ENCODE measurements at places on chromosomes 11 and 22.
A peak's percentile ranks its signal among the peaks of the same experiment; 100 is the strongest.

- no peak for DNase-seq
Measured at GRCh38 chr22:27075891-27076290, 418.5 kb downstream of the MIAT start.

DNA sequence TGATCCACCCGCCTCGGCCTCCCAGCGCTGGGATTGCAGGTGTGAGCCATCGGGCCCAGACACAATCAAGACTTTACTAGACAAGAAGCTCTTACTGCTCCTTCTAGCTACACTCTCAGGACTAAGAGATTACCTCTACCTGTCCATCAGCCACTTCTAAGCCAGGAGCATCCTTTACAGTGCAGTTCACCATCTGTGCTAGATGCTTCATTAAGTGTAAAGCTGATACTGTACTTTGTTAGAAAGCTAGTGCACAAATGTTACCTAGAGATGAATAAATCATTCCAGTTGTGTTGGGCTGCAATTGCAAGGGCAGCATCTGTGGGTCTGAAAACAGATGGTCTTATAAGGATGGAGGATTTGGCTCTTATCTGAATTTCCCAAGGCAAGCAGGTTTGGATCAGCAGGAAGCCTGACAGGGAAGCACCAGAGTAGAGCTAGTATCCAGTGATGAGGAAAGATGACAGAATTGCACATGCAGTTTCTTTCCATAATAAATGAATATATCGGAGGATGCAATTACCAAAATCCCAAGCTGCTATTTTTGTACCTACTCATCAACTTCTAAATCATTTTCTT lies 58.3 kb downstream of the FAM168A start:
- no peak for DNase-seq

GRCh38 chr11:99683933-99684332 lies 663.2 kb downstream of the CNTN5 start:
- no peak for DNase-seq

GRCh38 chr11:18774801-18775200 lies 16.8 kb downstream of the PTPN5 start:
- DNase-seq = no peak

- no peak for DNase-seq
Measured at GRCh38 chr11:33881651-33882503, 10.0 kb downstream of the LMO2 start.

DNA sequence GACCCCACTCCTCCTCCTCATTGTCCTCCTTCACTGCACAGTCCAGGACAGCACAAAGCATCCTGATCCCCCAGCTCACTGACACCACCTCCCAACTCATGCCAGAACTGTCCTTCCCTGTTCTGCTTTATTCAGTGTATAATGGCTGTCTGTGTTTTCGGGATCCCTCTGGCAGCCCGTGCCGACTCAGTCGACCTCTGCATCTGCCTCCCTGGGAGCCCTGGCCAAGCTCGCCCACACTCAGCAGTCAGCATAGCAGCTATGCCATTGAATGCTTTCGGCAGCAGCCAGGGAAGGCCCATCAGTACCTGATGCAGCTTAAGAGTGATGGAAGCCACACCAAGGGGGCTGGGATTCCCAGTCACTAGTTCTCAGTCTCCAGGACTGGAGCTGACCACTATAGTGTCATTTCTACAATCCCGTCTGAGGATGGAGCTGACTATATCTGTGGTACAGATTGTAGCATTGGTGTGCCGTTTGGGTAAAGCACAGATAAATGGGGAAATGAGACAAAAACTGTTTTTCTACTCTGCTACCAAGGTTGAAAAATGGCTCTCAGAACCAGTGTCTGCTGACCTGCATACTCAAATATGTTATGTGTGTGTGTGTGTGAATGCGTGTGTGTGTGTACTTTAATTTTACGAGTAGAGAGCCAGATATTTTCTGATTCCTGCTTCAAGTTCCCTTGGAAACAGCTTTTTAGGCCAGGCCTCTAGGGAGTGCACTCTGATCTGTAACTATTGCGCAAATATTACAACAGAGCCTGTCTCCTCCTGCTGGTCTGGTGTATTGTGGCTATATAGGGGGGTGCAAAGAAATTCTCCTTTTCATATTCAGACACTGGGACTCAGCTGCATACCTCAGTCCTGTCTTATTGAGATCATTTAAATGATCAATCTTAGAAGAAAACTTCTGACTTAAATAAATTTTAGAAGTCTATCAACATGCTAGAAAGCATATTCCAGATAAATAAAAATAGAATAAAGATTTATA lies 78.8 kb upstream of the TOP3B start:
- peak; percentile 30 for DNase-seq

GRCh38 chr11:33867561-33867960 lies 24.3 kb downstream of the LMO2 start:
- no peak for DNase-seq

GRCh38 chr22:26648011-26648497 lies 9.3 kb upstream of the MIAT start:
- DNase-seq = no peak

DNA sequence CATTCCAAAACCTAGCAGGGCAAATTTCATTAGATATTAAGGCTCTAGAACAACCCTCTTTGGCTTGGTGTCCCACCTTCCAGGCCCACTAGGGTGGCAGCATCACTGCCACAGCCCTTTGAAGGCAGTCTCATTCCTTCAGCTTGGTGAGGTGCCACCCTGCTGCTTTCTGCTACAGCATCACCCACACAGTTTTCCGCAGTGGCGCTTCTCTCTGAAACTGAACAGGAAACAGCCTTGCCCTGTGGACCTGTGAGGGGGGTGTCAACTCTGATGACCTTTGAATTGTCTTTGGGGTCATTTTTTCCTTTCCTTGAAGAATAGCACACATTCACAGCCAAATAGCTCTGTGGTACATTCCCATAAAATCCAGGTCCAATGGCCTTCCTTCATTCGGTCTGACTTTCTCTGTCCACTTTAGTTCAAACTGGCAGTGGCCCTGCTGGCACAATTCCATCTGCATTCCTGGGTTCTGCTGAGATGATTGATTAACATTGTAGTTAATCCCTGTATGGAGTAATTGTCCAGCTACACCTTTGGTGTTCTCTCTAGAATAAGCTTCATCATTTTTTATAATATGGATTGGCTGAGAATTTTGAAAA lies 251.9 kb upstream of the FAT3 start:
- no peak for DNase-seq

DNA sequence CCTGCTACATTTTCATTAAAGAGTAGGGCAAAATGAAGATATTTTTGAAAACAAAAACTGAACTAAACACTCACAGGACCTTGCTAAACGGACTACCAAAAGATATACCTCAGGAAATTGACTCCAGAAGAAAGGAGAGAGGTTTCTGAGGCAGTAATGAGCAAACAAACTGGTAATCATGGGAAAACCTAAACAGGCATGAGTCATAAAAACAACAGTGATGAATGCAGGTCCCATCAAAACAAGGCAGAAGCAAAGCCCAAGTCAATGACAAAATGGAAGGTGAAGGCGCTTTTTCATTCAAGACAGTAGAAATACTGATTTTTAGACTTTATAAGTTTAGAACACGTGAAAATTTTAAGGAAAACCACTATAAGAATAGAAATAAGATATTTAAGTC lies 104.5 kb downstream of the EFCAB6 start:
- no peak for DNase-seq

- no peak for DNase-seq
Measured at GRCh38 chr11:45162916-45163879, 16.8 kb downstream of the PRDM11 start.

GRCh38 chr11:65242389-65242788 lies 19.4 kb upstream of the POLA2 start:
- DNase-seq = no peak

- no peak for DNase-seq
Measured at GRCh38 chr11:112163875-112164685, at the start of gene IL18. TSS of gene IL18 (minus strand) at chr11:112164094. CDS start at chr11:112155053, 9,041 bp downstream.

- no peak for DNase-seq
Measured at GRCh38 chr11:72951193-72951592, 137.0 kb downstream of the ATG16L2 start.

Data from substantia nigra (tissue), 51 donors.